NCI-H82 (cell line): ENCODE measurements at places on chromosomes 1 and 21.

GRCh38 chr1:150628766-150629114, 672 bp downstream of the ENSA start:
- no peak for DNase-seq

DNA sequence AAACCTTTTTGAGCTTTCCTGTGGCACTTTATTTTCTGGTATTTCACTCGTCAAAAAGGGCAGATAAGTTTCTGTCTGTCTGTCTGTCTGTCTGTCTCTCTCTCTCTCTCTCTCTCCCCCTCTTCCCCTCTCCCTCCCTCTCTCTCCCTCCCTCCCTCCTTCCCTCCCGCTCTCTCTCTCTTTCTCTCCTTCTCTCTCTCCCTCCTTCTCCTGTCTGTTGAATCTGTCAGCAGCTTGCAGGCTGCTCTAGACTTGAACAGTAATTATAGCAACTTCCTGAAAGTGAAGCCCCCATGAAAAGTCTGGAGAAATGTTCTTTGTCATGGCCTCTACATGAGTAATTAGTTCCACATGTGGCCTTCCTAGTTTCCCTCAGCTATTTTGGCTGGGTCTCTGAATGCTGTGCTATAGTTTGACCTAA, 275.2 kb upstream of the C1orf105 start:
- DNase-seq: no peak

- peak; percentile 55 for DNase-seq
Measured at GRCh38 chr21:43866260-43866629, 1.2 kb downstream of the AGPAT3 start.

DNA sequence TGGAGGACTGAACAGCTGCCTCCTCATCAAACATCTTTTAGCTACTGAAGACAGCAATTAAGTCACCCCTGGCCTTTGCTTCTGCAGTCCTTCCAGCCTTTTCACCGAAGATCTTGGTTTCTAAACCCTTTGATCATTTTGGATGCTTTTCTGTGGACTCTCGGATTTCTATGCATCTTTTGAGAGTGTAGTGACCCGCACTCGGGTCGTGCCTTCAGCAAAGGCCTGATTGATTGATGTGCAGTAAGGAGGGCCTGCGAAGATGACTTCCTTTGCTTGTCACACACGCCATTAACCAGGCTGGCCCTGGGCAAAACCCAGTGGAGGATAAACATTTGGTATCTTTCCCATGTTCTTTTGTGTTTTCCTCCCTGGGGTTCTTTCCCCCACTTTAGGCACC, 157.5 kb upstream of the CD34 start:
- DNase-seq: peak; percentile 16
